G401 (cell line): ENCODE measurements at places on chromosomes 2 and 18.

DNA sequence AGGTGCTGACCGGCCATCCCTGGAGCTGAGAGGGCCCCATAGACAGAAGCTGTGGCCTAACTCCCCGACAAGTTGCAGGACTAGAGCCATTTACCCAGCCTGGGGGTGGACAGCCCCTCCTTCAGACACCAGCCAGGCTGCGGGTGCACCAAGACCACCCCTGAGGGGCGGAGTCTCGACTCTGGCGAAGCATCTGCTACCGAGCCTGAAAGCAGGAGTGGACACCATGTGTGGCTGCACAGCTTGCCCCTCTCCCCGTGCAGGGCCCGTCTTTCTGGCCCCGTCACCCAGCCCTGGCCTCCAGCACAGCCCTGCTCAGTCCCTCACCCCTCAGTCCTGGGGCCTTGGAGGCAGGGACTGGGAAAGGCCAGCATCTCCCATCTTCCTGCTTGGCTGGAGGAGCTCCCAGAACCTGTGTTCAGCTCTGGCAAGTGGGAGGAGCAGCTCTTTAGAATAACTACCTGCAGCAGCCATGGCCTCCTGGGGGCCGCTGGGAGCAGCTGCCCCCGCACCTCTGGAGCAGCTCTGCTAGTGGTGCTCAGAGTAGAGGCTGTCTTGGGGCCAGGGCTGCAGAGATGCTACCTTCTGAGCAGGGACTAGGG lies 275.8 kb downstream of the NDUFA10 start:
- DNase-seq: no peak

DNA sequence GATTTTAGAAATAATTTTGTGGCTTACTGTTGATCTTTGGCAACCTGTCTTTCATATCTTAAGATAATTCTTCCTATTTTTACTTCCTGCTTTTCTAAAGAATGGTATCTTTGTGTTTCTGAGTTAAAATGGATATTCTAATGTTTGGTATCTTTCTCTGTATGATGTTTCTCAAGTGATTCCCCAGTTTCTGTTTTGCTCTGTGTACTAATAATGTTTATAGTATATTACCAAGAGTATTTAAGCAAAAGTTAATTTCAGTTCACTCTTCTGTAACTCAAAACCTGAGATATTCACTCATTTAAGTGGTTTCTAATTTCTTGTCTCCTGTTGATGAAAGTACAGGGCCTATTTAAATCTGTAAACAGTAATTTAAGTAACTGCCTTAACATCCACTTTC lies 58.3 kb downstream of the CCDC150 start:
- DNase-seq: no peak

DNA sequence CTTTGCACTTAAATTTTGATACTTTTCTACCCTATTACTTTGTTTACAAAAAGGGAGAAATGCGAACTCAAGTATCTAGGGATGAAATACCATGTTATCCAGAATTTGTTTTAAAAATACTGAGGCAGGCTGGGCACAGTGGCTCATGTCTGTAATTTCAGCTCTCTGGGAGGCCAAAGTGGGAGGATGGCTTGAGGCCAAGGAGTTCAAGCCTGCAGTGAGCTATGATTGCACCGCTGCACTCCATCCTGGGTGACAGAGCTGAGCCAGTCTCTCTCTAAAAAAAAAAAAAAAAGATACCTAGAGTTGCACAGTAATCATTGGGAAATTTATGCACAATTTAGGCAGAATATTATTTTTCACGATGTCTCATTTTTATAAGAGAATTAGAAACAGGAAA lies 12.4 kb upstream of the VAPA start:
- DNase-seq: no peak

DNA sequence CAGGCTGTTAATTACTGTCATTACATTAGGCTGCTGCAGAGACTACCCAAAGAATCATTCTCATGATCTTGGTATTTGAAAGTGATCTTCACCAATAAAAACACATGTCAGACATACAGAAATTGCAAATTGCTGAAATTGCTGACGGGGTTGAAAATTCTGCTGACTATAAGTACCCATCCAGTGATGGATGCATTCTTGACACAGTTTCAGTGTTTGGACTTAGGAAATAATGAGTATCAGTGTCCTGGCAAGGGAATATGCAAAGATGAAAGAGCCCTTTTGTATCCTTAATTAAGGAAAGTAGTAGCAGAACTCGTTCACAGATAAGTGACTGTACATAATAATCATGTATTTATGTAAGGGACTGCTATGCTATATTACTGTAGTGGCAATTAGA lies 221.1 kb upstream of the ATP5MC3 start:
- DNase-seq: no peak

DNA sequence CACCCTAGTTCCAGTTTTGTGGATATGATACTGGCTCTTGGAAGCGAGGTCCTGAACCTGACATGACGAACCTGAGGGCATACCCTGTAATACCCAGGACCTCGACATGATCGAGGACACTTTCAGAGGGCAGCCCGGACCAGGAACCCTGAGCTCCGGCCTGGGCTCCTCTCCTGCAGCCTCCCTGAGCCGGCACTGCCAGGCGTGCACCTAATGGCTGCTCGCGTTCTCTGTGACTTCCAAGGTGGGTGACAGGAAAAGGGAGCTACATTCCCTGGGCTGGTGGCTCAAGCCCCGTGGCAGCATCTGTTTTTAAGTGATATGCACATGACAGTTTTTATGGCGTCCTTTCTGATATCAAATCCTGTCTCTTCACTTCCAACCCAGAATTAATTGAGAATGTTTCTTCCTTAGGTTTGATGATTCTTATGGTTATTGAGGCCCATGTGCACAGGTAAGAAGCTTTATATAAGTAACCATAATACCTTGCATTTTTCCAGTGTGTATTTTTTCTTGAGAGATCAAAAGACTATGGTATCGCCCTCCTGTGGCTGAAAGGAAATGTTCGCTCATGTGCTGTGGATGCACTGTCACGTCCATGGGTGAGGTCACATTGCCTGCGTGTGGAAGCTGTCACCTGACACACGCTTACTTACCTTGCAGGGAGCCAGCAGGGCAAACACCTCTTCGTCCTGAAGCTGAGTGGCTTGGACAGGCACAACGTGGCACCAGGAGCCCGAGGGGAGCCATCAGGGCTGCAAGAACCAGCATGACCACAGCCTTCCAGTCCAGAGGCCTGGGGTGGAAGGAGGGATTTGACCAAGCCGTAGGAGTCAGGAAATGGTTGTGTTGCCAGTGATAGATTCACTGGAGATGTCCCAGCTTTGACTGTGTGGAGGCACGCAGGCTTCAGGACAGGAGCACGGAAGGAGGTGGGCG lies 367.4 kb upstream of the MYT1L start:
- peak; percentile 13 for DNase-seq
